ENCODE measurements at places on chromosomes 4 and X.

DNA sequence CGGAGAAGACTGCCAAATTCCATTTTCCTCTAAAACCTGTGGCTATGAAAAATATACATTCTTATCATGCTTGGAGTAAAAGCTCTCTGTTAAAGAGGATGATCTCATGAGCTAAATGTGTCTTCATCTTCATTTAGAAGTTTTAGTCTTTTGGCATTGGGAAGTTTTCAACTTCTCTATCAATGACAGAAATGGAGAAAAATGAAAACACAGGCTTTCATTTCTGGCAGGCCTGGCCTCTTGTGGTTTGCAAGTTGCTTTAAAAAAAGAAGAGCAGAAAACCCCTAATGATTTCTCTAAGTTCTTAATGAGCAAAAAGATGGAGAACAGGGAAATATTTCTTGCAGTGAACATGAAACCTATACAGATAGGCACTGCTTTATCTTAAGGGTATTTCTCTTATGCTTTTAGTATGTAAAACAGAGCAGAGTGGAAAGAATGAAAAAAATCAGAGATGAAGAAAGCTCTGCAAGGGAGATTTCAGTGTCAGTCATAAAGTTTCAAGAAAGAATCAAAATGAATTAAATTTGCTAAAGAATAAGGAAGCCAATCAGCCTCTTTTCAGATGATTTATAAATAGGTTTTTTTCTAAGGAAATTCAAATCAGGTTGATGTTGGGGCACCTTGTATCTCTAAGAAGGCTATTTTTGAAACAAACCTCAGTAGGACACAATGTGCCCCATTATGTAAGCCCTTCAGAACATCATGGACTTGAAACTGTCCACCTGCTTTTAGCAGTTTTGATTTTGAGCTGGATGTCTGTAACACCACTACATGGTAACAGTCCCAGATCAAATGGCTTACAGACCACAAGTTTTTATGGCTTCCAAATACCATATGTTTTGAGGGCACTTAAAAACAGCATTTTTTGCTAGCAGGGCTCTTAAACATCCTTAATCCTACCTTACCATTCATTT lies 225.0 kb downstream of the GRIA3 start:
- no peak for DNase-seq

DNA sequence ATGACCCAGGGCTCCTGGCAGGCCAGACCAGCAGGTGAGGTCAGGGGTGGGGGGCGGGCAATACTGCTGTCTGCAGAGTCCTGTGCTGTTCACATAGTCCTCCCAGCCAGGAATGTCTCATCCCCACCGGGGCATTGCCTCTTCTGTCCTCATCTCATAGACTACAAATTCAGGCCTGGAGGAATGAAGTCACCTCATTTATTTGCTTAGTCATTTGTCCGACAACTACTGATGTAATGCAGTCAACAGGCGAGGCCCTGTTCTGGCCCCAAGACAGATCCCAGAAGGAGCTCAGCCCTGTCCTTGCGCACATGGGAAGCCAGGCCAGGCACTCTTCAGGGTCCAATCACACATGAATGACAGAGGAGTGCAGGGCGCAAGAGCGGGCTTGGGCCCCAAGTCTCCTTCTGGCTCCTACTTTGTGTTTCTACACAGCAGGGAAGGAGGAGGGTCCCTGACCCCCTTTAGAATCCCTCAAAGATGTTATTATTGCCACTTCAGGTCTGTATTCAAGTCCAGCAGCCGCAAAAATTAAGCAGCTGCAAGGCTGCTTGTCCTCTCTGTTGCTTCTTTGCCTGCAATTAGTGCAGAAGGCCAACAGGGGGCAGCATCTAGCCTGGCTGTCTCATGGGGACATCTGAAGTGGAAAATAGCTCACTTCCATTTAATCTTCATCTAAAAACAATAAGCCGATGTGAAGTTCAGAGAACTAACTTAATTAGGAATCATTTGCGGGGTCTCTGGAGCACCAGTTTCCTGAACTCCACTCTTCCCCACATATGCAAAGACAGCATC lies 15.2 kb upstream of the HMX1 start:
- no peak for DNase-seq

- DNase-seq: peak; percentile 70
Measured at GRCh38 chr4:173528378-173529321, 1.4 kb downstream of the HAND2 start.

DNA sequence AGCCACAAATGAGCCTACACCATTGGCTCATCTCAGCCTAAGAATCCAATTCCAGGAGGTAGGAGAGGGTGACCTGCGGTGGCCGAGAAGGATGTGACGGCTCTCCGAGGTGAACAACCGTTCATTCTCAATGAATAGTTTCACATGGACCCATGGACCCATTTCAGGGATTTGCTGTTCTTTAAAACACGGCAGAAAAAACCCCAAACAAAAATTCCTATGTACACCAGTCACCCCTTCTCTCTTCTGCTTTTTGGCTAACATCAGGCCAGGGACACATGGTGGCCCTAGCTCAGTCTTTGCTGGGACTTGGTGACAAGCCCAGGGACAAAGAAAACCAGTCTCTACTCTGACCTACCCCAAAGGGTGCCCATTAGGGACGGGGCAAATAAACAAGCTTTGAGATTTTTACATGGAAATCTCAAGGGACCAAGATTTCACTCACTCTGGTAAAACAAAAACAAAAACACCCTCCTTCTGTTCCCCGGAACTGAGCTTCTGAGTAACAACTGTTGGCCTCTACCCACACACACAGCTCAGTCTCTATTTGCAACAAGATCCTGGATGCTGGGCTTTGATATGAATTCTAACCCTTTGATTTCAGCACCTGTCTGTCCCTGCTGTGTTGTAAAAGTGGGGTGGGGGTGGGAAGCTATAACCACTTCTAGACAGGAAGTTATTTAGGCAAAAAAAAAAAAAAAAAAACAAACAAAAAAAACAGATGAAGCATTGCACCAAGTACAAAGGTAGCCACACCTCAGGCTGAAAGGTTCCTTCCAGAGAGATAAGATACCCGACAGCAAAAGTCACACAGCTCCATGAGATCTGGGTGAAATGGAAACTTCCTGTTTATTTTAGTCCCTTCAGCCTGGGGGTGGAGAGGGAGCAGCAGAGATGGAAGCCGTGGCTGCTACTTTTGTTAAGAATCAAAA lies 49.0 kb downstream of the DDX3X start:
- DNase-seq: no peak

GRCh38 chrX:151239751-151240150 lies 63.4 kb downstream of the GPR50 start:
- DNase-seq: no peak

DNA sequence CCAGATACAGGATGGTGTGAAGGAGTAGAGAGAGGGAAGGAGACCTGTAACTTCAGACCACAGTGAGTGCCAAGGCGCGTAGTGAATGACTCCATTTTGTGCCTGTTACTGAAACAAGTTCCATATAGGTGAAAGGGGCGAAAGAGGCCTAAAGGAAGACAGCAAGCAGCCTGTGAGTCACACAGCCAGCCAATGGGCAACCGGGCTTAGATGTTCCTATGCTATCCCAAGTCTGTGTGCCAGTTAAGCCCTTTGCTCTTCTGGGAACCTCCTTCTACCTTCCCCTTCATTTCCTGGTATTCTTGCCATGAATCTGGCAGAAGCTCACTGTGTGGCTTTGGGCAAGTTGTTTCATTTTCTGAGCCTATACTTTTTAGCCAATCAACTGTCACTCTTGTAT lies 161.8 kb upstream of the LDB2 start:
- no peak for DNase-seq

DNA sequence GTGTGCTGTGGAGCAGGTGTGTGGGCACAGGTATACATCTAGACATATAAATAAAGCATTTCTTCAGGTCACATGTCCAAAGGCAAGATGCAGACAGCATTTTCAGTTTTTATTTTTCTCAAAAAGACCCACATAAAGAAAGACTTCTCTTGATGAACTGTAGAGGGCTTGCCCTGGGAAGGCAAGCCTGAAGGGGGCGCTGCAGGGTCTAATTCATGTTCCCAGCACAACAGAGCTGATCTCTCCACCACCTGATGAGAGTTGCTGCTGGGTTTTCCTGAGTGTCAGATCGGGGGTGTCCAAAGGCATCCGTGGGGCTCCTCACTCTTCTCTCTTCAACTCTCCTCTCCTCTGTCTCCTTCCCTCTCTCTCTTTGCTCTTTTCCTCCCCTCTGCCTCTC lies 26.6 kb downstream of the ADRA2C start:
- DNase-seq: no peak

- DNase-seq: no peak
Measured at GRCh38 chr4:47855350-47855749, 17.5 kb upstream of the CORIN start.

DNA sequence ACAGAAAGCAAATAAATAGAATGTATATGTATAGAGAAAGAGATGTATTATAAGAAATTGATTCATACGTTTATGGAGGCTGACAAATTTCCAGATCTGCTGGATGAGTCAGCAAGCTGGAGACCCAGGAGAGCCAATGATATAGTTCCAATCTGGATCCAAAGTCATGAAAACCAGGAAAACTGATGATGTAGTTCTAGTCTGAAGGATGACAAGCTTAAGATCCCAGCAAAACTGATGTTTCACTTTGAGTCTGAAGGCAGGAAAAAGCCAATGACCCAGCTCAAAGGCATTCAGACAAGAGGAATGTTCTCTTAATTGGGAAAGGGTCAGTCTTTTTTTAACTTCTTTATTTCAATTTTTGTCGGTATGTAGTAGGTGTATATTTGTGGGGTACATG lies 102.6 kb downstream of the LHFPL1 start:
- no peak for DNase-seq

- DNase-seq: no peak
Measured at GRCh38 chrX:112512509-112512908, 167.2 kb downstream of the LHFPL1 start.

DNA sequence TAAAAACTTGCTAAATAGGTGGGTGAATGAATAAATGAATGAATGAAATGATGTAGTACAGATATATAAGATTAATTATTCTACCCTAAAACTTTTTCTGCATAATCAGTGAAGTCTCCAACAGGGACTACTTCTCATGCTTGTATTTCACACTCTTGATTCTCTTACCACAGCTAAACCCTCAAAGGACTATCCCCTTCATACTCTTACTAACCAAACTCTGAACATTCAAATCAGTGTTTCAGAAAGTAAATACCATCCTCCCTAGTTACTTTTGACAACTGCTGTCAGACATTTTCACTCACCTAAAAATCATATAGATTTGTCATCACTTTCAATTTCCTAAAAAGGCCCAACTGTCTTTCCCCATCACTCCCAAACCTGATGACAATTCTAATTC lies 234.3 kb upstream of the HHIP start:
- DNase-seq: no peak

DNA sequence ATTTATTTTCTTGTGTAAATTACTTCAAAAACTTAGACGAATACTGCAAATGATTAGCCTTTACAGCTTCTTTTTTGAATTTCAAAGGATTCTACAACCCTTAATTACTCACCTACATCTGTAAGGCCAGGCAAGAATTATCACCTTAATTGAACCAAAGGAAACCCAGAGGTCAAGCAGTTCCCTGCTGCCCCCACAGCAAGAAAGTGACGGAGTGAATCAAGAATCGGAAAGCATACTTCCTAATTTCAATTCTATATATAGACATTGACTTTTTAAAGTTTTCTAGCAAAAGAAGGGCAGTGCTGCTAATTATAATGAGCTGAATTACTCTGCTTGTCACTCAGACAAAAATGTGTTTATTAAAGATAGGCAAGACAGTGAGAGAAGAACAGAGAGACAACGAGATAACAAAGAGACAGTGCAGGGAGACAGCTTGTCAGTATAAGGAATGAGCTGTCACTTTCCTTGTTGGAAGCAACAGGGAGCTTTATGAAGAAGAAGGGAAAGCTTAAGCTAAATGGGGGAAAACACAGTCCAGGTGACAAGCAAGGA lies 47.5 kb upstream of the SPANXN4 start:
- no peak for DNase-seq

DNA sequence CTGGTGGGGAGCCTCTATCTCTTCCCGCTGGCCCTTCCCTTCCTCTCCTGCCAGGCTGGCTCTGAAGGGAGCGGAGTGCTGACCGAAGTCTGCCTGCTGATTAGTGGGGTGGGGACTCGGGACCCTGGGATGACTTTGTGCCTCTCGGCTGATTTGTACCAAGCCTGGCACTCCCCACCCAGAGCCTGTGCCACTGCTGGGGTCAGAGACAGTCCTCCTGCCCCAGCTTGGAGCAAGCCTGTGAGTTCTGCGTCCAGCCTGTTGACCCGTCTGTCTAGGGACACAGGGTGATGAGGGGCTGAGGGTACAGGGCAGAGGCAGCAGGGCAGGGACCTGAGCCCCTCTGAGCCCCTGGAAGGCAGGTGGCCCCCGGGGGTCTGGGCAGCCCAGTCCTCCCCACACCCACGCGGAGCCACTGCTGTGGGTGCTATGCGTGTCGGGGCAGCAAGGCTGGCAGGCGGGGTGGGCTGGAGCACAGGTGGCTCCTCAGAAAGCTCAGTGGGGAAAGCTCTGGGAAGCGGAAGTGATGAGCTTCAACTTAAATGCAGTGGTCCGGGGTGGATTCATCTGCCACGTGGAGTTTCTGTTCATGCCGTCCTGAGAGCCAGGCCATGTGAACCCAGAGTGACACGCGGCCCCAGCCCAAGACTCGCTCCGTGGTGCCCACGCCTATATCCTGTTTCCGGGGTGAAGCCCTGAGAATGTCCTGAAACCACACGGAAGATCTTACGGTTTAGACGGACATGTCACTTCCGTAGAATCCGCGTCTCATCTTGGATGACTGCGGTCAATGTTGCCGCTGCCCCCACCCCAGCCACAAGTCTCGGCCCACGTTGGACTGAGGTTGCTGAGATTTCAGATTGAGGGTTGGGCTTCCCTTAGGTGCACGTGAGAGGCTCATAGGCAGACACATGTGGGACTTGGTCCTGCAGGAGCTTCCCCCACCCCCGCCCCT lies 21.1 kb upstream of the UVSSA start:
- no peak for DNase-seq

DNA sequence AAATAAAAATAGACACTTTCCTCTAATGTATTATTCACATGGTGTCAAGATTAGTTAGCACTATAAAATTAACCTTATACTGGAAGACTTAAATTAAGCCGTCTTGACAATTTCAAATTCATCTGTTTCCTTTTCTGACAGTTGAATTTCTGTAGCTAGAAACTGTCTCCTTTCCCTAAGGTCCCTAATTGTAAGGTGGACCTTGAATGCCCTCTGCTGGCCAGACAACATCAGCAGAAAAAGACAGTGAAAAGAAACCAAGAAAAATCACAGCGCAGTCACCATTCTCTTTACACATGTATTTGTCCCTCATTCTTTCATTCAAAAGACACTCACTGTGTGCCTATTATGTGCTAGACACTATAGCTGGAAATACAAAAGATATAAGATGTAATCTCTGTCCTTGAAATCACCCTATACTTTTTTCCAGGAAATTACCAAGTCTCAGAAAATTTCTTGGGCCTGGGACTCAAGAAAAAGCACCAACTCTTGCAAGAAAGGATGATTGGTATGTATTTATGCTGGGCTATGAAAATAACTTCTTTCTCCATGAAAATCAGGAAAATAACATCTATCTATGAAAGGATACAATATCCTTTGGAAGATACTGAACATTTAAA lies 32.7 kb upstream of the AMBN start:
- DNase-seq: peak; percentile 37

- no peak for DNase-seq
Measured at GRCh38 chr4:5746250-5746649, 35.2 kb downstream of the EVC start.

GRCh38 chr4:188177997-188178675 lies 38.9 kb downstream of the TRIML1 start:
- DNase-seq: no peak

Data from retina (tissue), 1 donor.